ENCODE measurements at places on chromosomes 7 and 10.

DNA sequence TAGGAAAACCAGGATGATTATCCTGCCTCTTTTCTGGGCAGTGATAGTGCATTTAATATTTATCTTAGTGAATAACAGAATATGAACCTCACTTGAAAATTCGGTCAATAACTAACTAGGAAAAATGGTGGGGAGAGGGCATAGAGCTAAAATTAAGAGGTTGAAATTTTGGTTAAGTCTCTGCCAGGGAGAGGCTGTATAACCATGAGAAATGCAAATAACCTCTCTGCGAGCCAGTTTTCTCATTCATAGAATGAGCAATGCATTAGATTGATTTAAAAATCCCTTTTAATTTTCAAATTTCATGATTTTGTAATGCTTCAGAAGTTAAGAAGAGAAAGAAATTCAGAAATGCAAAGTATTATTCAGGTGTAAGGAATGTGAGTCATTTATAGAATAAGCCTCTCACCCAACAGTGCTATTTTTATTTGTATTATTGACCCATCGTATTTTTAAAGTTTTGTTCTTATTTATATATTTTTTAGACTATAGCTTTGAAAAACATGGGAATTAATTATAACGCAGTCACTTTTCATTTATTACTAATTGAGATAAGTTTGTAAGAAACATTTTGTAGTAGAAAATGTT is 104.7 kb downstream of the PHF14 start:
- no peak for DNase-seq

- peak; percentile 27 for DNase-seq
Measured at GRCh38 chr10:117170244-117170643, 27.0 kb upstream of the KCNK18 start.

GRCh38 chr7:33196221-33196620 is 66.9 kb downstream of the BBS9 start:
- DNase-seq, result no peak

- DNase-seq, result no peak
Measured at GRCh38 chr10:121183236-121183635, 332.1 kb downstream of the WDR11 start.

DNA sequence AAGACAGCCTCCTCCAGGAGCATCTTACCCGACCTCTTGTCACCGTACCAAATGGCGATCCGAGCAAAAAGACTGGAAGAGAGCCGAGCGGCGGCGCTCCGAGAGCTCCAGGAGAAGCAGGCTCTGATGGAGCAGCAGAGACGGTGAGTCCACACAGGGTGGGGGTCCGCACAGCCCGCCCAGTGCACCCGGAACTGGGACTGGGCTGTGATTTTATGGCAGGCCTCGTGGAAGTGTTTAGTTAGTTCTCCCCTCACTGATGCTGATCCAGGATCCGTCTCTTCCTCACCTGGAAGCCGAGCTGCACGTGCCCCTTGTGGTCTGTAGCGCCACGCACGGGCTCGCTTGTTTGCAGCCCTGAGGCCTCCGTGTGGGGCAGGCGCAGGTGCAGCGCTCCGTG is 19.6 kb downstream of the LRRC27 start:
- DNase-seq, result peak; percentile 76

GRCh38 chr10:46001187-46001756 is 29.0 kb downstream of the TIMM23 start:
- no peak for DNase-seq

DNA sequence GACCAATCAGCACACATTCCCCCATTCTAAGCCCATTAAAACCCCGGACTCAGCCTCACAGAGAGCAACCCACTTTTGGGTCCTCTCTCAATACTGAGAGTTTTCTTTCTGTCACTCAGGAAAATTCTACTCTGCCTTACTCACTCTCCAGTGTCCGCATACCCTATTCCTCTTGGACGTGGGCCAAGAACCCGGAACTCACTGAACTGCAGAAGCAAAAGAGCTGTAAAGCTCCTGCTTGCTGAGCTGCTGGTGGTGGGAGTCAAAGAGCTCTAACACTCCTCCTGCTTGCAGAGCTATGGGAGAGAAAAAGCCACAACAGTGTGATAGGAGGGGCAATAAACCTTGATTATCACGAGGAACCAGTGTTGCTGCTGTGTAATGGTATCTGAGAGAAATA is 386.9 kb downstream of the POM121L12 start:
- no peak for DNase-seq

DNA sequence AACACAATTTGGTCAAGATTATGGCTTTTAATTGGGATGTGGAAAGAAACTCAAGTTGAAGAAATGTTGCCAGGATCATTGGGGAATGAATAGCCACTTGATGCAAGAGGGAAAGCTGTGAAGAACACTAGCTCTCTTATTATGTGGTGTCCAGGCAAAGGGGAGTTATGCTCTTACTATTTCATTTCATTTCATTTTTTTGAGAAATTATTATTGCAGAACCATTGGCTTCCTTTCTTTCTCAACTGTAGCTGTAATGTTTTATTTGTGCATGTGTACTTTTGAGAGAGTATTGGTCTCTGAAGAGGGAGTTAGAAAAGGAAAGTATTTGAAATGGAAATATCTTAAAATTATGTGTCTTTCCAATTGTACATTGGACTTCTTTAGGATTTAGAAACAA is 312.6 kb upstream of the BMPER start:
- no peak for DNase-seq

DNA sequence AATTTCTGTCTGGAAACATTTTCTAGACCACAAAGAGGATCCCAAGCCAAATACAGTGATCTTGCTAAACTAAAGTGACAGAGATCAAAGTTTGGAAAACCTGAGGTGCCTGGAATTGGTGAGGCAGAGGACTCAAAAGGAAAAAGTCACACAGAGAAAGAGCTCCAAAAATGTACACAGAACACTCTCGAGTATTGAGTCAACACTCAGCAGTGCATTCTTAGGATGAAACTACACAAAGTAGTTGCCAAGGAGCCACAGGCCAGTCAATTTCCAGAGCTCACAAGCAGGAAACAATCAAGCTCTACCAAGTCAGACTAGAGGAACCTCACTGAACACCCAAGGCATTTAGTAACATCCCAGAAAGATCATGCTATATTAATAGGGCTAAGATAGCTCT is 61.3 kb downstream of the MICU1 start:
- no peak for DNase-seq

DNA sequence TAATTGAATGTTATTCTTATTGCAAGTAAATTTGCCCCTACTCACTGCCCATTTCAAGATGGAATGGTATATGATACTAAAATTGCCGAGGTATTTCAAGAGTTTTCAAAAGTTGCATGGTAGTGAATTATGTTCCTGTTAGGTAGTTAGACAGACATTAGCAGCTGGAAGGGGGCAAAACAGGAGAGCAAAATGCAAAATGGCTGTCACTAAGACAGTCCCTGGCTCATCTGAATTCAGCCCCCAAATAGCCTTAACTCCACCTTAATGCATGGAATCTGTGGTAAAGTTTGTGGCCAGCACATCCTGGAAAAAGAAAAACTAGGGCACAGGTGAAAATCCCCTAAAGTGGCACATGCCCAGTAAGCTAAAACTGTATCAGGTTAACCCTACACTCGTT is 894.9 kb downstream of the NXPH1 start:
- no peak for DNase-seq

Data from H7 (cell line).